ENCODE measurements at places on chromosomes 3 and 15.
A peak's percentile ranks its signal among the peaks of the same experiment; 100 is the strongest.

GRCh38 chr3:183968666-183969245 is 48.9 kb downstream of the ABCC5 start:
- no peak for DNase-seq

GRCh38 chr3:149667576-149667975 is 9.8 kb upstream of the WWTR1 start:
- DNase-seq: no peak

DNA sequence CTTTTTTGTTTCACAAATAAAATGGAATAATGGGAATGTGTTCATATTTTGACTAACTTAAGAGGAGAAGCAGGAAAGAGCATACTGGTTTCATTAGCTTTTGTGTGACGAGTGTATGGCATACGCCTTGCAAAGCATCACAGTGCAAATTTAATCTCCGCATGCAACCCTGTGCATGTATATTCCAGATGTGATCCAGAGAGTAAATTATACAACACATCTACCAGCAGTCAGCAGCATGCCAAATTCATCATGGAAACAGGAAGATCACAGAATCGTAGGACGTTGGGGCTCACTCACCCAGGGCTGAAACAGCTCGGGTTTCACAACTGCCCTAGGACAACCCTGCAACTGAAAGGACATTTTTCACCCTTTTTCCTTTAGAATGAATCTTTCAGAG is 53.4 kb downstream of the ADAMTS9 start:
- DNase-seq: no peak

- no peak for DNase-seq
These were observed 20.4 kb downstream of the NSUN3 start for GRCh38 chr3:94083261-94083660.

- DNase-seq: peak; percentile 66
These were observed 169.9 kb downstream of the XXYLT1 start for GRCh38 chr3:195101001-195101583.

DNA sequence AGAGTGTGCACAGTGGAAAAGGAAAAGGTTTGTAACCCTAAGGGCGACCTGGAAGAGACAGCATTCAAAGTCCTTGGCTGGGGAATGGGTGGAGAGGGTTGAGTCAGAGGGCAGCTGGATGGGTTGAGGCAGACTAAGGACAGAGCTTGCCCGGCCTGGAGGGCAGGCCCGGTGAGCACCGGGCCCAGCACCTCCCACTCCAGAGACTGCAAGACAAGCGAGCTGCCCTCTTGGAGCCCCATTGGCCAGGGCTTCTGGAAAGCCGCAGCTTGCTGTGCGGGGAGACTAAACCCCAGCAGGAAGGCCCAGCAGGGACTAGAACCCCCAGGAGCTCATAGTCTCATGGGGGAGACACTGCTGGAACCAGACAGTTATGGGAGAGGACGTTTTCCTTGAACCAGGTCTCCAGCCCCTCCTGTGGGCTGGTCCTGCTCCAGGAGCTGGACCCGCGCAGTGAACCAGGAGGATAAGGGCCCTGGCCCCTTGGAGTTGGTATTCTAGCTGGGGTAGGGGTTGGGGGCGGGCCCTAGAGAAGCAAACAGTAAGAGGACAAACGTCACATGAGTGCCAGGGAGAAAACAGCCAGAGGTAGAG is 59.1 kb downstream of the RGMA start:
- peak; percentile 67 for DNase-seq

- DNase-seq: peak; percentile 52
These were observed 2.7 kb downstream of the MAP6D1 start for GRCh38 chr3:183822631-183823030.

GRCh38 chr3:54132685-54133084 is 10.3 kb downstream of the CACNA2D3 start:
- no peak for DNase-seq

GRCh38 chr3:183862610-183863009 is 22.1 kb downstream of the PARL start:
- DNase-seq: no peak

- no peak for DNase-seq
These were observed 32.5 kb upstream of the VEPH1 start for GRCh38 chr3:157535667-157536066.

DNA sequence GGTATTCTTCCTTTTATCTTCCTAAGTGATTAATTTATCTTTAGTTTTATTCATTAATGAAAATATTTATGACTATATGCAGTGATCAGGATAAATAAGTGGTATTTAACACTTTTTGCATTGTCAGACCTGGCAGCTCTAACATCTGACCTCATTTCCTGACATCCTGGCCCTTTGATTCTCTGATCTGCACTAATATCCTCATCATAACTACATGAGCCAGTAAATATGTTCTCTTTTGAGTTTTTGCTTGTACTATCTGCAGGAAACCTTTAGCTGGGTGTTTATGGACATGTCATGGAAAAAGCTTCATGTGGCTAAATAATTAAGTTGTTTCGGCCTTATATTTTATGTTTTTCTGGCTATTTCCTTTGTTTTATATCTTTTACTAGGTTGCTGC is 10.5 kb downstream of the NKTR start:
- no peak for DNase-seq

DNA sequence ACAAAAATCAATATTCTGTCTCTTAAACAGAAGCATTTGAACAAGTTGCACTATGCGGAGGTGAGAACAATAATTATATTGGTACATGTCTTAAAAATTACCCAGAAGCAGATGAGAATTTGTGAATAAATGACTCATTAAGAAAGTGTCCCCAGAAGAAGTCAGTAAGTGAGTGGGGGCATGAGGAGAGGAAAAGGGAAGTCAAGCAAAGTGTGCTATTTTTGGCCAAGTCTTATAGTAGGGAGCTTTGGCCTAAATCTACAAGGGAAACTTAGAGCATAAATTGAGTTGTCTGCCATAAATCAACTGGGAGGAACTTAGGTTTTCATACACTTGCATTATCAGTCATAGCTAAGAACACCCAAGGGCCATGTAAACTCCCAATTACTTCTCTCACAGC is 86.9 kb upstream of the SATB1 start:
- no peak for DNase-seq

DNA sequence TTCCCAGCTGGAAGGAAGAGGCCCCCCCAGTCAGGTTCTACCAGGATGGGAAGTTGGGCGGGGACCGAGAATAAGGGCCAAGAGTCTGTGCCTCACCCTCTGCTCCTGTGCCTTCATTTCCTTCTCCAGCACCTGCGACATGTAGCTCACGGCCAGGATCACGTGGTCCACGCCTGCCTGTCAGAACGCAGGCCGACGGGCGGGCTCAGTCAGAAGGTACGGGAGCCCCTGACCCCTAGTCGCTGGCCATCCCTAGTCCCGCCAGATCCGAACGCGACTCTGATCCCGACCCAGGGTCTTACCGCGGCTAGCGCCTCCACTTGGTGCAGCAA is 489 bp downstream of the GMPPB start:
- peak; percentile 87 for DNase-seq

DNA sequence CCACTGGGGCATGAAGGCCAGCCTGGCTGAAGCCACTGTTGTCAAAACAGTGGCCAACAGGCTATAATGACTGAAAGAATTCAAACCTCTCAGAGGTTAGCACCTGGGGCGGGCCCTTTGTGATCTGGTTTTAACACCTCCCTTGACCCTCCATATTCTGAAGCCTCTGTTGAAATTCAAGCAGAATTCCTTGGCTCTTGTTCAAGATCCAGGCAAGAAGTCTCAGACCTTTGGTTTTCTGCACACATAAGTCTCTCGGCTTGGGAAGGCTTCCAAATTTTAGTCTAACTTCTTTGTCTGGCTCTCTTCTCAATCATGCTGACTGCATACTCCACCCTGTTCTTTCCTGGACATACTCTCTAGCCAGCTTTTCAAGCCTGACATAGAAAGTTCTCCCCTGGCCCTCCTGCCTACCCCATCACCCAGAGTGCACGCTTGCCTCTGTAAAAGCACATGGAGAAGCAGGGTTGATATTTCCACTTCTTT is 144.5 kb downstream of the PDZRN3 start:
- DNase-seq: no peak

- DNase-seq: no peak
These were observed 148.0 kb upstream of the MBNL1 start for GRCh38 chr3:152120601-152121269.

DNA sequence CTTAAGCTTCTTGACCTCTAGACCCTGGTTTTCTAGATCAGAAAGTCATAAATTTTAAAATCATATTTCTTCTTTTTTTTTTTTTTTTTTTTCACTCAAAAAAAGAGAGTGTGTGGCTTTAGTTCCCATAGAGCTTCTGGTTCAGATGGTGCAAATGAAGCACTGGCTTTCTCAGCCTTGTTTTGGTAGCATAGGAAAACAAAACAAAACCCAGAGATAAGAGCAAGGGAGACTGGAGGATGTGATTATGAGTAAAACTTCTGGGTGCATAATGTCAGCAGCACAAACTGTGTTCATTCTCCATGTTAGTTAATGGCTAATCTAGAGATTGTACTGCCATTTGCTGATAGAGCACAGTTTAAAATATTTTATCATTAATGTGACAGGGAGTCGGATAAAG is 55.4 kb downstream of the RARB start:
- no peak for DNase-seq

DNA sequence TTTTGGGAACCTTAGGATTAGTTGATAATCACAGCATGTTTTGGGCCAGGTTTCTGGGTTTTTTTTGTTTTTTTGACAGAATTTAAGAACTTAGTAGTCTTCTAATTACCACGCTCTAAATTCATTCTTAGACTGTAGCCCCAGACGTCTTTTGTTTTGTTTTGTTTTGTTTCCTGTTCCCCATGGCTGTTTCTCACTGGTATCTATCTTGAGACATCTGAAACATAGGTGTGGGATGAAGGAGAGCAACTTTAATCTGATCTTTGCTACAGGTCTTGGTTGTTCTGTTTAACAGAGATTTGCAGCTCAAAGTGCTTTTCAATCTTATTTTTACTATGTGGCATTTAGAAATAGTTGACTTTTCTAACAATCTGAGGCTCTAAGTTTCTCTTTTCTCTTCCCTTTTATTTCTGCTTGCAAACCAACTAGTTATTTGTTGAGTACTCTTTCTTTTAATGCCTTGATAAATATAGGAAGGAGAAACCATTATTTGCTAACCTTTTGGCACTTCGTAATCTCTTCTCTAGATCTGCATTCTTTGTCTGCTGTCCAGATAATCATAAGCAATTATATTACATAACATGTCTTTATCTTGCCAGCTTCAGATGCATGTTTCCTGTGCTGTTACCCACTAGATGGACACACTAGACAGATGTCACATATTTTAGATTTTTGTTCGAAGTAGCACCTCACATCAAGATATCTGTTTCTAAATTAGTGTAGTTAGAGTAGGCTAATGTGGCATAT is 40.9 kb downstream of the FBXL2 start:
- DNase-seq: no peak
